M059J (cell line): ENCODE measurements at places on chromosomes 2 and 18. TPM values are rescaled to one million over a fixed set of nuclear protein-coding genes. Genes with fewer than 3 reads are reported as not detected.

PTPN18 gene
- total RNA-seq: 16.5 and 19.0 TPM in 2 replicates

SESTD1 gene
- total RNA-seq: 4.4 and 7.1 TPM in 2 replicates

GPBAR1 gene
- total RNA-seq: 0.37 TPM in 1 of 2 replicates, not detected in the other

MARCHF4 gene
- 5.0 and 6.5 TPM in 2 replicates for total RNA-seq

CFC1 gene
- total RNA-seq: not detected in 2 replicates

ZNF512 gene
- total RNA-seq: 22.7 and 23.3 TPM in 2 replicates

TANC1 gene
- total RNA-seq: 14.6 and 22.8 TPM in 2 replicates

CCDC88A gene
- total RNA-seq: 31.0 and 33.9 TPM in 2 replicates

LRP1B gene
- 0.02 TPM in 1 of 2 replicates, not detected in the other for total RNA-seq

DBI gene
- 195 and 214 TPM in 2 replicates for total RNA-seq

PLGLB2 gene
- total RNA-seq: 0.05 and 2.2 TPM in 2 replicates

DNA sequence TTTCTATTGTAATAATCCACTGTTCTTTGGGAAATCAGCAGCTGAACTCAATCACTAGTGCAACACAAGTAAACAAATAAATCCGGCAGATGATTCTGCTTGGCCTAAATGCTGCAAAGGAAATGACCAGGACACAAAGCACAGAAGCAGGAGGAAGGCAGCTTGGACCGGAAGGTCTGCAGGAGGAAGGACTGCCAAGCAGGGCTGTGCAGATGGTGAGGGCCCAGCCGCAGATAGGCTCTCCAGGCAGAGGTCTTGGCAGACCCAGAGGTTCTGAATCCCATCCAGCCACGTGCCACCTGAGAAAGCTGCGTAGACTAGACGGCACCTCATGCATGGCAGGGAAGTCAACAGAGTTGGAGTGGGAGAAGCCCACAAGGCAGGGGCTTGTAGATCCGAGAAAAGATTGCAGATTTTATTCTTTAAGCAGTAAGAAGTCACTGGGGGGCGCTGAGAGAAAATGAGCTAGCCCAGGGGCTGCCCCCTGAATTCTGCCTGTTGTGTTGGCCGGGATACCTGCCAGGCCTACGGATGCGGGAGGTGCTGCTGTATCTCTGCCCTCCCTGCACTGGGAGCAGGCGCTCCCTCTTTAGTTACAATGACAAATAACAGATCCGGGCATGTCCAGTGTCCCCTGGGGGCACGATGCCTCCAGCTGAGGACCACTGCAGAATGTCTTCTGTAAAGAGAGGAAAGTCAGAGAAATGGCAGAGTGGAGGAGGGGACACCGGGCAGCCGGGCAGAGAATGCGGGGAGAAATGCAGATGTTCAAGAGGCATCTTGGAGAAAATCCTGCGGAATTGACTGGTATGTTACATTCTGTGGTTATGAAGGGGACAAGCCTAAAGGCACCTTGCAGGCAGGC, 153.5 kb downstream of the PXDN start:
- DNase-seq: no peak

DNA sequence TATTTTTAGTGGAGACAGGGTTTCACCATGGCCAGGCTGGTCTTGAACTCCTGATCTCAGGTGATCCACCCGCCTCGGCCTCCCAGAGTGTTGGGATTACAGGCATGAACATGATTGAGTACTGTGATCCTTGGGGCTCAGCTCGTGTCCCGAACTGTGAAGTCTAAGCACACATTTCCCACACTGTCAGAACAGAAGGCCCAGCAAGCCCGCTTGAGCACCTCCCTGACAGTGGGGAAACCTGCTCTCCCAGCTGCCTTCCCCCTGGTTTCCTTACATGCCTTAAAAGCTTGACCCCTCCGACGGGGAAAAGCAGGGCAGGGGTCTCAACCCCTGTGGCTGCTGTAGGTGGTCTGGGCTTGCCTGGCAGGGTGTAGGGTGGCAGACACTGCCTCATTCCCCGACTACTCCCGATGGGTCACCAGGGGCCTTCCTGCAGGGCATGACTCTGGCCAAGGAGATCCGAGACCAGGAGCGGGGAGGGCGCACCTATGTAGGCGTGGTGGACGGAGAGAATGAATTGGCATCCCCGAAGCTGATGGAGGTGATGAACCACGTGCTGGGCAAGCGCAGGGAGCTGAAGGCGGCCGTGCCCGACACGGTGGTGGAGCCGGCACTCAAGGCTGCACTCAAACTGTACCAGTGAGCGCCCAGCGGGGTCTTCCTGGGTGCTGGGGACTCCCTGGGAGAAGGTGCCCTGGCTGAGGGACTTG, 10.1 kb downstream of the VIL1 start:
- no peak for DNase-seq

- DNase-seq: no peak
Measured at GRCh38 chr2:201353116-201353515, 4.0 kb downstream of the FLACC1 start.

DNA sequence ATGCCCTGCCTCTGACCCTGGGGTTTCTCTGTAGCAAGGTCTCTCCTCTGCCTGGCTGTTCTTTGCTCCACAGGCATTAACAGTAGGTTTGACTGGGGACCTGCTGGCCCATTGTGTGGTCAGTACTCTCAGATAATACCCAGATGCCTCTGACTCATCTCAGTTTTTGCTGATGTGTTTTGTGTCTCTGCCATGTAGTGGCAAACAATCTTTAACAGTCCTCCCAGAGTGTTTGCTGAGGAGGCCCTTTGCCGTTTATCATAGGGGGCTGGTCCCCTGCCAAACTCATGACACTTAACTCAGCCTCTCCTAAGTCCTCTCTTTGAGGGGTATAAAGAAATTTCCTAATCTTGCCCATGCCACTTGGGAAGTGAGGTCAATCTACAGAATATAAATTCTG, 793.7 kb upstream of the FANCL start:
- DNase-seq: no peak

DNA sequence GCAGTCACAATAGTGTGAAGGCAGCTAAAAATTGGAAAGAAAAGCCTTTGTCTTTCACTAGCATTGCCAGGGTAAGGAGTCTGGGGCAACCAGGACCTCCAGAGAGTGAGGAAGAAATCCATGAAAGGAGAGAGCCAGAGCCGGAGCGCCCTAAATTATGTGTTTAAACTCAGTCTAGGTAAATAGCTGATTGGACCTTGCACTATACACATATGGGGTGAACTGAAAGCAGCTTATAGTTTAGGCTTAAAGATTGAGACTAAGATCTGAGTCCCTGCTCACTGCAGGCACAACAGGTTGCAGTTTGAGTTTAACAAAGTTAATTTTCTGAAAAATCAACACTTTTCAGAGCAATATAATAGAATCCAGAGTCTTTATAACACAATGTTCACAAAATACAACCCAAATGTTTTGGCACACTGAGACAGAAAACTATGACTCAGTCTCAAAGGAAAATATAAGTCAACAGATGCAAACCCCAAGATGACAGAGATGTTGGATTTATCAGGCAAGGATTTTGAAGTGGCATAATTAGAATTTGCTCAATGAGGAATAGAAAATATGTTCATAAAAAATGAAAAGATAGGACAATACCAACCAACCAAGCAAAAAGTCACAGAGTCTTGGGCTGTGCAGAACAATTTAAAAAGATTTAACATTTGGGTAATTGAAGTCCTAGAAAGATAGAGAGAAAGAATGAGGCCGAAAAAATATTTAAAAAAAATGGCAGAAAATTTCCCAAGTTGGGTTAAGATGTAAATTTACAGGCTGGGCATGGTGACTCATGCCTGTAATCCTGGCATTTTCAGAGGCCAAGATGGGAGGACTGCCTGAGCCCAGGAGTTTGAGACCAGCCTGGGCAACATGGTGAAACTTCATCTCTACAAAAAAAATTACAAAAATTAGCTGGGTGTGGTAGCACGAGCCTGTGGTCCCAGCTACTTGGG, 39.6 kb downstream of the DOK1 start:
- DNase-seq: peak; percentile 45

- no peak for DNase-seq
Measured at GRCh38 chr2:64414736-64415435, 39.1 kb upstream of the LGALSL start.

DNA sequence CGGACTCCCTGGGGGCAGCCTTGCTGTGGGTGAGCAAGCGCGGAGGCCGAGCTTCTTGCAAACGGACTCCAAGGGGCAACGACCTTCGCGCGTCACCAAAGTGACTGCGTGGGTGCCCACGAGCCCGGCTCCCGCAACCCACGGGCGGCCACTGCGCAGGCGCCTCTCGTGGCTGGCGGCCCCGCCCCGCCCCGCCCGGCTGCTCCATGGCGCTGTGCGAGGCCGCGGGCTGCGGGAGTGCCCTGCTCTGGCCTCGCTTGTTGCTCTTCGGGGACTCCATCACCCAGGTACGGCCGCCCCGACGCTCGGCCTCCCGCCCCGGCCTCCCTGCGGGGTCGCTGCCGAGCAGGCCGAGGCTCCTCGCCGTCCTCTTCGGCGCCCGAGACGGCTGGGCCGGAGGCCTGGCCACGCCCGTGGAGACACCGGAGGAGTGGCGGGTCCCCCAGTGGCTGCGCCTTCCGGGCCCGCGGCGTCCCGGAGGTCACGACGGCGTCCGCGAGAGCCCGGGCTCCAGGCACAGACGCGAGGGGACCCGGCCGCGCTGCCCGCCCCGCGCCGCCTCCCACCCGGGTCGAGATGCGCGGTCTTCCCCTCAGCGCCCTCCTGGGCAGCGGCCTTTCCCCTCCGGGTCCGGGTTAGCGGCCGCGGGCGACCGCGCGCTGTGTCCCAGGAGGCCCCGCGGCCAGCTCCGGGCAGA, at the start of gene IAH1:
IAH1 (plus strand) TSS at position 191 of the 697 bp plus-strand sequence; CDS start at position 207, 16 bp downstream.
- peak; percentile 41 for DNase-seq

DNA sequence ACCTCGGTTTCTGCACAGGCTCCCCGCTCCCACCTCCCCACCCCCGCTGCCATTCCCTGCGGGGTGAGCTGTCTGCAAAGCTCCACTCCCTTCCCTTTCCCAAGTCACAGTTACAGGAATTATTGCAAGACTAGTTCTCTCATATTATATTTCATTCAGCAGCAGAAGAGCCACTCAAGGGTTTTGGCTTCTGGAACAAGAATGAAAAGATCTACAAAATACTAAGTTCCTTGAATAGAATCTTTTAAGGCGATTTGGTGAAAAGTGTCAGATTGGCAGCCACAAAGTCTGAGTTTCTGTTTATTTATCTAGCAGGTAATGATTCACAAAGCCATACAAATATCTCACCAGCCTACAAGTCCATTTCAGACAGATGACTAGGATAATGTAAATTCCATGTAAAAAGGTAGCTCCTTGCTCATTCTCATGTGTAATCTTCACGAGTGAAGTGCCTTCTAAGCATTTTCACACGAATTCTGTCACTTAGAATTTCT, 221.9 kb upstream of the RBBP8 start:
- peak; percentile 70 for DNase-seq

DNA sequence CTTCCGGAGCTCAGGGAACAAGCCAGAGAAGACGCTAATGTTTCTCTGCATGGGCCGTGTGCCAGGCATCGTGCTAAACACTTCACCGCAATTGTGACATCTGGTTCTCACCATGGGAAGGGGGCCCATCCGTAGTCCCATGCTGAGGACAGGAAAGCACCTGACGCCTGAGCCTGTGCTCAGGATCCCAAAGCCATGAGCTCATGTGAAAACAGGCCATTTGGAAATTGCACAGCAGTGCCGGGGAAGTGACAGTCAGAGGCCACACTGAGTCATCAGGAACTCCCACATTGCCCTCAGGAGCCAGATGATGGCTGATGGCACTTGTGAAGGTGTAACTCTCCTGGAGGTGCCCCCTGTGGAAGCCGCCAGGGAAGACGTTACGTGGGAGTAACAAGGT, 141.0 kb downstream of the INHBB start:
- peak; percentile 68 for DNase-seq

GRCh38 chr2:59584958-59585357, 968.5 kb downstream of the BCL11A start:
- no peak for DNase-seq

- no peak for DNase-seq
Measured at GRCh38 chr2:240371129-240372000, 64.1 kb upstream of the GPC1 start.

GRCh38 chr2:226273440-226273839, 526.2 kb downstream of the IRS1 start:
- no peak for DNase-seq

DNA sequence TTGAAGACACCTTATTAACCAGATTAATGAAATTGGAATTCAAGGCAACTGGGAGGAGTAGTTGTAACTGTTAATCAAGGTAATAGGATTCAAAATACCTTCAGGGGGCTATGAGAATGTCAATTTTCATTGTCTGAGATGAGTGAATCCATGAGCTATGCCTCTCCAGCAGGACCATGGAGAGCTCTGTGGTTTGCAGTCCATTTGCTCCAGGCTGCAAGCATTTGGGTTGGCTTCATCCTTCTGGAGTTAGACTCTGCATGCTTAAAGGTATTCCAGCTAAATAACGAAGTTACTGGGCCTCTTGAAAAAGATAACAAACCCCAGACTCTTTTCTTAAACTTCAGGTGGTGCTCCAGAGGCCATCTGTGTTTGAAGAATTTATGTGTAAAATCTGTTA, 207.1 kb upstream of the SLC8A1 start:
- peak; percentile 25 for DNase-seq

- DNase-seq: peak; percentile 57
Measured at GRCh38 chr2:57890464-57890863, 156.1 kb upstream of the VRK2 start.

- DNase-seq: no peak
Measured at GRCh38 chr2:8581601-8582041, 100.2 kb upstream of the ID2 start.

- no peak for DNase-seq
Measured at GRCh38 chr2:207284556-207285472, 119.1 kb upstream of the KLF7 start.

DNA sequence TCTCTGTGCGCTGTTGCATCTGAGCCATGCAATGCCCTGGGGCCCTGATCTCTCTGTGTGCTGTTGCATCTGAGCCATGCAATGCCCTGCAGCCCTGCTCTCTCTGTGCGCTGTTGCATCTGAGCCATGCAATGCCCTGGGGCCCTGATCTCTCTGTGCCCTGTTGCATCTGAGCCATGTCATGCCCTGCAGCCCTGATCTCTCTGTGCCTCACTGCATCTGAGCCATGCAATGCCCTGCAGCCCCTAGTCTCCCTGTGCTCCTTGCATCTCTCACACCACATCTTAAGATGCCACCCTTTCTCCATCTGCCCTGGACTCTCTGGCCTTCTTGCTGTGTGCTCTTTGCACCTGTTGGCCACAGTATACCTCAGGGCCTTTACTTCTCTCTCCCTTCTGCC, 56.2 kb downstream of the SOX11 start:
- DNase-seq: no peak
